ENCODE measurements at places on chromosomes 3 and 15. TPM values are rescaled to one million over a fixed set of nuclear protein-coding genes. Genes with fewer than 3 reads are reported as not detected.

Gene VGLL3
- total RNA-seq, result 2.5 TPM

Gene CCR3
- total RNA-seq, result not detected

Gene ASB14
- total RNA-seq, result 0.27 TPM

DNA sequence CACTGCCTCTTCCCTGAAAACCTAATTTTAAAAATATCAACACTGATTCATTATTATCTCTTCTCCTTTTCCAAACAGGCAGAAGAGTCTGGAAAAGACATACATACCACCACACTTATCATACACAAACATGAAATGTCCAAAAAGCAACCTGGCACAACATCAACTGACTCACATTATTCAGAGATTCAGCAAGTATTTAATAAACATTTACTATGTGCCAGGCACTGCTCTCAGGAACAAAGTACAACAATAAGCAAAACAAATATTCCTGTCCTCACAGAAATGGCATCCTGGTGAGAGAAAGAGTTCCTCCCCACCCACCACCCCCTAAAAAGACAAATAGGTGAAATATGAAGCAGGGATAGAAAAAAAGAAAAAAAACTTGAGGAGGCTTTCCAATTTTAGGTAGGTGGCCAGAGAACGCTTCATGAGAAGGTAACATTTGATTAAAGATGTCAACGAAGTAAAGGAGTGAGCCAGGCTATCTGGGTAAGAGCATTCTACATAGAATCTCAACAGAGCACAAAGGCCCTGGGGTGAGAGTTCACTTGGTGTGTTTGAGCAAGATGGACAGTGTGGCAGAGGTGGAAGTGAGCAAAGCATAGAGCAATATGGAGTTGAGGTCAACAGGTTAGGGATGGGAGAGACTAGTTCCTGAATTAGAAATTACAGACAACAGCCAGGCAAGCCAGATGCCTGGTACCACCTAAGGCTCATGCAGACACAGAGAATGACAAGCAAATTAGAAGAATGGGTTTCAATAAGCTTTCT is 141.7 kb downstream of the OSBPL10 start:
- DNase-seq, result no peak

- no peak for DNase-seq
These were observed 261.6 kb upstream of the LYSMD4 start for GRCh38 chr15:99994849-99995248.

GRCh38 chr3:170037463-170038433 is at the start of gene GPR160:
Gene GPR160 (plus strand): TSS chr3:170037995. CDS start chr3:170083973, 45,978 bp downstream.
- no peak for DNase-seq

DNA sequence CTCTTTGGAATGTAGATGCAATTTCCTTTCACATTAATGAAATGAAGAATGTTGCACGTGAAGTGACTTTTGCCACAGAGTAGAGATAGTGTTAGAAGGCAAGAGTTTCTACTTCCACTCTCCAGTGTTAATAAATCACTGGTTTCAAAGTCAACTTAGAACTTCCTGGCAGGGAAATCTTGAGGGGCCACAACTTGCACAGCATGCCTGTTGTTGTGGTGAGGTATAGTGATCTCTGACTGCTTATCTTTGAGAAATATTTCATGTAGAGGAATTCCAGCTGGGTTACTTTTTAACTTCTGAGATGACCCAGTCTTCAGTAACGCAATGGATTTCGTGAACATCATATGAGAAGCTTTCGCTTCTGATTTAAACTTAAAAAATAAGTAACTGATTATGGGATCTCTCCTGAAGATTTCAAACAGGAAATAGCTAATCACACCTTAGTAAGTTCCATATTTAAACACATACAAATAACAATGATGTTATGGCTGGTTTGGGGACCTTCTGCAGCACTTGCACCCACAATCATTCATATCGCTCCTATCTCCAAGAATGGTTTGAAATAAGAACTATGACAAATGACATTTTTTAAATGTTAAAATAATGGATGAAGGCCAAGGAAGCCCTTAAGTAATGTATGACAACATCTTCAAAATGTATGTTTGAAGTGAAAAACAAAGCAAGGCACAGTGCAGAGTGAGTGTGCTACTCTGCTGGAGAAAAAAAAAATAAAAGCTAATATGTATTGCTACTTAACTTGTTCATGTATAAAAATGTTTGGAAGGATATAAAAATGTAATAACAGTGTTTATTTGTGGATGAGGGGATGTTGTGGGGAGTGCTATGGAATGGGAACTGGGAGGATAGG is 726.5 kb upstream of the NECTIN3 start:
- no peak for DNase-seq

DNA sequence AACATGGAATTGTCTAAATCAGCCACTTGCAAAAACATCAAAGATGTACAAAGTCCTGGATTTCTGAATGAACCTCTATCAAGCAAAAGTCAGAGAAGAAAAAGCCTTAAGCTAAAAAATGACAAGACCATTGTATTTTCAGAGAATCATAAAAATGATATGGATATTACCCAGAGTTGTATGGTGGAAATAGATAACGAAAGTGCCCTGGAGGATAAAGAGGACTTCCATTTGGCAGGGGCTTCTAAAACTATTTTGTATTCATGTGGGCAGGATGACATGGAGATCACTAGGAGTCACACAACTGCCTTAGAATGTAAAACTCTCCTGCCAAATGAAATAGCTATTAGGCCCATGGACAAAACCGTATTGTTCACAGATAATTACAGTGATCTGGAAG is 29.3 kb downstream of the KNL1 start:
- no peak for DNase-seq

DNA sequence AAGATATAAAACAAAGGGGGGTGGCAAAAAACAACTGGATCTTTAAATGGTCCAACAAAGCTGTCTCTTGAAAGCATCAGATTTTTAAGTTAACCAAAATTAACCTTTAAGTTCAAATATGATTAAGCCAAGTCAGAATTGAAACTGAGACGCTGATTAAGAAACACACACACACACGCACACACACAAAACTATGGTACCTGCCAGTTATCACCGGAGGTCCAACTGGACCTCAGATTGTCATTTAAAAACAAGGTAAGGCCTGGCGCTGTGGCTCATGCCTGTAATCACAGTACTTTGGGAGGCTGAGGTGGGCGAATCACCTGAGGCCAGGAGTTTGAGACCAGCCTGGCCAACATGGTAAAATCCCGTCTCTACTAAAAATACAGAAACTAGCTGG is 10.4 kb downstream of the ARF4 start:
- no peak for DNase-seq

- no peak for DNase-seq
These were observed 112.2 kb downstream of the RARB start for GRCh38 chr3:25540273-25540672.

DNA sequence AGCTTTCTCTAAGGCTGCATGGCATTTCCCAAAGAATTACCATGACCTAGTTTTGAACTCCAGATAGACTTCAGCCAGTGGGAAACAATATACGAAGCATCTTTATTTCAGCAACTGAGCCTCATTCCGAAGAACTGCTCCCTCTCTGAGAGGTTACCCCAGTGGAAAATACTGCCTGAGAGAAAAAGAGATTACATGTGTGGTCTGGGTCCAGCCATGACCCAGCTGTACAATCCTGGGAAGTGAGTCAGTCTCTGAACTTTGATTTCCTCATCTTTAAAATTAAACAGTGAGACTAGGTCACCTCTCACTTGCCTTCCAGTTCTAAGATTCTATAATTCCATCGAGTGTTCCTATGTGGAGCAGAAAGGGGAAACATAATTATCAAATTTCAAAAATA is 42.4 kb downstream of the TNIK start:
- DNase-seq, result no peak

DNA sequence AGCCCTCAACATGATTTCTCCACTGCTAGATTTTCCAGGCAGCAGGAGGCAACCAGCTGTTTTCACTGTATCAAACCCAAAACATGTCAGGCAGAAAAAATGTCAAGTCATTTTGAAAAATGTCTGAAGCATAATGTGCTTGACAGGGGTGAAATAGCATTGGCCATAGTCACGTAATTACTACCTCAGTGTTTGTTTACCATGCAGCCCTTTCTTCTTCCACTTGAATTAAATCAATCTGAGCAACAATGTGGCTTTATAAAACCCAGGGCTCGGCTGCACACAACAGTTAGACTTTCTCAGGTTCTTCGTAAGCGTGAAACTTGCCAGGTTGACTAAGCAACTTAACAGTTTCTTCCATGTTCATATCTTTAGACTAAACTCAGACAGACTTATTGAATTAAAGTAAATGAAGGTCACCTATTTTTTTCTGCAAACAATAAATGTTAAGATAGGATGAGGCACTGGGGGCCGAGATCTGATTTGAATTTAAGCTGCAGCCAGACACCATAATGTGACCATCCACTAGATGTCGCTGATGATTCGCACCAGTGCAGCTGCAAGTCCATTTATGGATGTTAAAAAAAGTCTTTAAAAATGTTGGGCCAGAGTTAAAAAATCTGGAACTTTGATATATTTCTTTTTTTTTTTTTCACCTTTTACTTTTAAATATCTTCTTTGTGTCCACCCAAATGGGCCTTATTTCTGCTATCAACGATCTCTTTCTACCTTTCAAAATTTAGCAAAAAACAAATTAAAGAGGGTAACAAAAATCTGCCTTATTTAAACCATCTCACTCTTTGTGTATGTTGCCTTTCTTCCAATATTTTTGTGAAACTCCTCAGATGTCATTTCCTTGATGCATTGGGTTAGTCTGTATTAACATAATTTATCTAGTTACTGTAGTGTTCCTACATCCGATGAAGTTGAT is 305.9 kb downstream of the CACNA2D3 start:
- peak; percentile 45 for DNase-seq

DNA sequence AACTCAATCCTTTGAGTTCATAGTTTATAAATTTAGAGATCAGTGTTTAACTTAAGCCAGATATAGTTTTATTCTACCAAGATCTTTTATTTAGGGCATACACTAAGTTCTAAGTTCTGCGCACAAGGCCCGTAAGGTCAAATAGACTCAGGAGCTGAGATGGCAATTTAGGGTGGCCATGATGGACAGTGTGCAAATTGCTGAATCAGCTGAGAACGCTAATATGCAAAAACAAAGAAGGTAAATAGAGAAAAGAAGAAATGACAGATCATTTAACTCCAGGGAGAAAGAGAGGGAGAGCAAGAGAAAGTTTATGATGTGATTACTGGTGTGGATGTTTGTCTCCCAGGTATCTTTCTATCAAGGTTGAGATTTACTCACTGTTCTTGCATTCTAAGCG is 678.5 kb downstream of the OTOL1 start:
- no peak for DNase-seq

DNA sequence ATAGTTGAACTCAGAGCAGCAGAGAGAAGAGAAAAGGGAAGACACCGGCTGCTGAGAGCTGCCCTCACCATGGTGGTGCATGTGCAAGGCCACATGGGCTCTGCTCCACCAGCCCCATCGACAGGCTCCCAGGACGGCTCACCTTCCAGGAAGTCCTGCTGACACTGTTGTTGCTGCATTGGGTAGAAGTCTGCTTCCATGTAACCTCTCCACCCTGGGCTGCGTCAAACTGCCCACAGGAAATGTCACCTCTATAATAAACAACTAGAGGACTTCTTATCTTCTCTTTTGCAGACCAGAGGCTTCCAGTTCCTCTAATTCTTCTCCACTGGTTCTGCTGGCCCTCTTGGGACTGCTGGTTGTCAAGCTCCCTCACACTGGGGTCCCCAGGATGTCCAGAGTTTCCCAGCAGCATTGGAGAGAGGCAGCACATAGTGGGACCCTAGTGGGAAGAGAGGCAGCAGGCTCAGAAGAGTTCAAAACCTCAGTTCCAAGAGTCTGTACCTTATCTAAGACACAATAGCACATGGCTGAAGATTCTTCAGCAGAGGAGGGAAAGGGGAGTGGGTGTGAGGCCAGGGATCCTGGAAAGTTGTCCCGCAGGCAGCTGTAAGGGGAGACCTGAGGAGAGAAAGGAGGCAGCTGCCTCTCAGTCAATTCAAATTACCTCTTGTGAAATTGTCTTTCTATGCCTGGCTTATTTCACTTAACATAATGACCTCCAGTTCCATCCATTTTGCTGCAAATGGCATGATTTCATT is 5.8 kb upstream of the CCR3 start:
- DNase-seq, result no peak

DNA sequence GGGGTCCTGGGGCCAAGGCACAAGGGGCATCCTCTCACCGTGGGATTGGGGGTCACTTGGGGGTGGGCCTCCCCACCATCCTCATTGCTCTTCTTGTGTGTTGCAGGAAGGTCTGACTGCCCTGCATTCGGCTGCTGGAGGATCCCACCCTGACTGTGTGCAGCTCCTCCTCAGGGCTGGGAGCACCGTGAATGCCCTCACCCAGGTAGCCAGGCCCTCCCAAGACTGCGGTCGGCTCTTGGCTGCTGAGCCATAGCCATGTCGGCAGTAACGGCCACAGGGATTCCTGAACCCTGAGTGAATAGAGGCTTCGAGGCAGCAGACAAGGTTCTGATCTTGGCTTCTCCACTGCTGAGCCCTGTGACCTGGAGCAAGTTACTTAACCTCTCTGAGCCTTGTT is 19.7 kb downstream of the ANKDD1A start:
- DNase-seq, result no peak

DNA sequence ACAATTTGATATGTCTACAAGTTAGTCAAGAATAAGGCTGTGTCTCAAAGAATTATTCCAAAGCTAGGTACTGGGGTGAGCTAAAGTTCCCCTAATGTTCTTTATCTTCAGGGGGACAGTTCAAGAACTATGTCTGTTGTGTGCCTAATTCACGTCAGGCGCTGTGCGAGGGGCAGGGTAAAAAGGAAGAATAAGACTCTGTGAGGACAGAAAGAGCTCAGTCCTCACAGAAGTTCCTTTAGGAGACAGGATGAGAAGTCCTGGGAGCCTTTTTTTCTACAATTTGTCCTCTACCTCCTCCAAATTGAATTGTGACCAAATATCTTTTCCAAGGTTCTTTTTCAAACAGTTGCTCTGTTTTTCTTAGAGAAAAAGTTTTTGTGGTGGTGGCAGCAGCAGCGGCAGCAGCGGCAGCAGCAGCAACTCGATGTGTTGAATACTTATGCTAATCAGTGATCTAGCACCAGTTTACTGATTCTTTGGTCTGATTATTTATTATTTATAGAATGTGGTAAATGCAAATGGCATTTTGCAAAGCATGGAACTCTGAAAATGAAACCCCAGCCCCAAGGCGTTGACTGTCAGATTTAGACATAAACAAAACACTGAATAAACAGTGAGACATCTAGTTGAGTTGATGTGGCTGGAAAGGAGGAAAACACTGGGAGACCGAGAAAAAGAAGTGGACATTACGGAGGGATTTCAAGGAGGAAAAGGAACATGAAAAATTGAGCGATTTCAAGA is 88.6 kb downstream of the GTPBP8 start:
- DNase-seq, result no peak

DNA sequence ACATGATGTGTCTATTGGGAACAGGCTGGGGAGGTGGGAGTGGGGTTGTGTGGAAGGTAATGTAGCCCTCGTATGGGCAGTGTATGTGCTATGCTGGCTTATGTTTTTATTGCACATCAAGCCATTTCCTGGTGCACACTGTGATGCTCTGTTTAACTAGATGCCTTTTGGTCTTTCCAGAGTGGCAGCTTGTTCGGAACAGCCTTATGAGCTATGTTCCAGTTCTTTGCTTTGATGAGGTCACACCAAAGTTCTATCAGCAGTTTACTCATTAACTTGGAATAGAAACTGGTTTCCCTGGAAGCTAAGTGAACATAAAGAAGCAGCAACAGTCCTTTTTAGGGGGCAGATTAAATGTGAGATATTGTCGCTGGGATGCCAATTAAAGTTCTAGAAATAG is 133.9 kb downstream of the DIPK2A start:
- DNase-seq, result no peak

All from cerebellum (tissue), 4 donors.